Naive B cell (primary cell): ENCODE measurements at places on chromosomes 2 and 18. TPM values are rescaled to one million over a fixed set of nuclear protein-coding genes. Genes with fewer than 3 reads are reported as not detected.

The FBXO36 gene
- 0.76 TPM for polyA plus RNA-seq

GRCh38 chr2:239312081-239312511 is 88.7 kb downstream of the HDAC4 start:
- no peaks in the 10 kb centered on the region for H3K27me3 ChIP-seq
- no peak overlapping the region for H3K27ac ChIP-seq
- no peak overlapping the region for H3K4me3 ChIP-seq
- DNase-seq = no peak

The KCNS3 gene
- not detected for polyA plus RNA-seq

The KLHL30 gene
- not detected for polyA plus RNA-seq

GRCh38 chr18:76335859-76336640 is 159.0 kb downstream of the ZNF516 start:
- no peak overlapping the region for H3K4me3 ChIP-seq
- peaks cover 11% of the 10 kb centered on the region for H3K36me3 ChIP-seq
- H3K27me3 ChIP-seq = peaks cover 4% of the 10 kb centered on the region
- no peaks in the 10 kb centered on the region for H3K4me1 ChIP-seq
- DNase-seq = no peak

- no peak overlapping the region for H3K27ac ChIP-seq
- H3K4me1 ChIP-seq = peaks cover 11% of the 10 kb centered on the region
- DNase-seq = no peak
- no peak overlapping the region for H3K4me3 ChIP-seq
Measured at GRCh38 chr2:158782136-158782535, 13.0 kb upstream of the DAPL1 start.

GRCh38 chr2:231063347-231063746 is 6.7 kb downstream of the PSMD1 start:
- DNase-seq = no peak
- no peak overlapping the region for H3K27ac ChIP-seq
- H3K27me3 ChIP-seq = no peaks in the 10 kb centered on the region
- H3K4me1 ChIP-seq = peaks cover 20% of the 10 kb centered on the region

GRCh38 chr18:53657257-53657656 is 567.2 kb downstream of the MBD2 start:
- H3K4me3 ChIP-seq = no peak overlapping the region
- no peak for DNase-seq
- H3K4me1 ChIP-seq = no peaks in the 10 kb centered on the region
- no peaks in the 10 kb centered on the region for H3K36me3 ChIP-seq
- no peaks in the 10 kb centered on the region for H3K27me3 ChIP-seq

- DNase-seq = no peak
- no peak overlapping the region for H3K27ac ChIP-seq
- H3K27me3 ChIP-seq = no peaks in the 10 kb centered on the region
- no peaks in the 10 kb centered on the region for H3K36me3 ChIP-seq
- H3K4me3 ChIP-seq = no peak overlapping the region
Measured at GRCh38 chr2:42770288-42771131, 6.6 kb upstream of the OXER1 start.

DNA sequence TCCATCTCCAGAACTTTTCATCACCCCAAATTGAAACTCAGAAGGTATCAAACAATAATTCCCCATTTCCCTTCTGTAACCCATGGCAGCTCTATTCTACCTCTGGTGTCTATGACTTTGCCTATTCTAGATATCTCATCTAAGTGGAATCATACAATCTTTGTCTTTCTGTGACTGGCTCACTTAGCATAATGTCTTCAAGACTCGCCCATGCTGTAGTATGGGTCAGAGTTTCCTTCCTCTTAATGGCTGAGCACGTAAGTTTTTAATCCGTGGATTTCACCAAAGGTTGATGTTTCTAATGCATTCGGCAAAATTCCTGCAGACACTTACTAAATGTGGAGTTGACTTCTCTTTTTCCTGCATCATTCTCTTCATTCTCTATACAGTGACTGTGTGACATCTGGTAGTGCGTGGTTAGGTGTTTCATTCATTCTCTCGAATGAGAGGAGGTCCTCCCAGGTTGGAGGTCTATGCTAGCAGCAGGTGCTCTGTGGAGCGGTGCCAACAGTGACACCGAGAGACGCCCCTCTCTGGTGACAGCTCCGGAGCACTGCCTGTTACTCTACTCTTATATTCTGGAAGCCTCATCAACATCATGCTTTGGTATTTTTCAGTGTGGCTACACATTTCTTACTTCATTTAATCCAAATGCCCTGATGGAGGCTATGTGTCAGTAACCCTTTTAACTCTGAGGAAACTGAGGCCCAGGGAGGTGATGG is 50.1 kb downstream of the ATOH8 start:
- H3K4me1 ChIP-seq = no peaks in the 10 kb centered on the region
- no peaks in the 10 kb centered on the region for H3K36me3 ChIP-seq
- H3K27ac ChIP-seq = no peak overlapping the region

DNA sequence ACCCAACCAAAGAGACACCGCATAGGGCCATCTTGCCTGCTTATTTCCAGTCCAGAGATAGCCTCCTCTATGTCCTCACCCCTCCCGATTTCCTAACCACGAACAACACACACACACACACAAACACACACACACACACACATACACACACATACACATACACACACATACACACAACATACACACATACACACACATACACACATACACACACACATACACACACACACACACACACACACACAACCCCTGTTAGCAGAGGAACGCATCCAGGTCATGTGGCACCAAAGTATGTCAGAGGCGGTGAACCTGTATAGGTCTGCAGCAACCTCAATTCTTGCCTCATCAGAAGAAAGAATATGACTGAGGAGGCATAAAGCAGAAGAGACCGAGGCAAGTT is 18.5 kb upstream of the DNER start:
- H3K36me3 ChIP-seq = no peaks in the 10 kb centered on the region
- peak overlapping the region; percentile 70 for H3K27ac ChIP-seq
- no peaks in the 10 kb centered on the region for H3K4me1 ChIP-seq
- H3K4me3 ChIP-seq = no peak overlapping the region
- no peak for DNase-seq
- peaks cover 30% of the 10 kb centered on the region for H3K27me3 ChIP-seq

- H3K36me3 ChIP-seq = no peaks in the 10 kb centered on the region
- no peak overlapping the region for H3K27ac ChIP-seq
- no peaks in the 10 kb centered on the region for H3K27me3 ChIP-seq
- no peak overlapping the region for H3K4me3 ChIP-seq
- DNase-seq = no peak
Measured at GRCh38 chr18:58112174-58112573, 68.1 kb downstream of the NEDD4L start.

GRCh38 chr2:99863903-99864270 is 278.5 kb downstream of the AFF3 start:
- no peak overlapping the region for H3K27ac ChIP-seq
- no peak overlapping the region for H3K4me3 ChIP-seq
- no peaks in the 10 kb centered on the region for H3K27me3 ChIP-seq
- H3K4me1 ChIP-seq = peaks cover 89% of the 10 kb centered on the region

GRCh38 chr18:75406491-75407445 is 20.7 kb downstream of the SMIM21 start:
- no peak overlapping the region for H3K27ac ChIP-seq
- H3K36me3 ChIP-seq = no peaks in the 10 kb centered on the region
- H3K4me3 ChIP-seq = no peak overlapping the region
- no peak for DNase-seq

GRCh38 chr2:8586457-8587051 is 95.3 kb upstream of the ID2 start:
- H3K4me1 ChIP-seq = peaks cover 19% of the 10 kb centered on the region
- no peaks in the 10 kb centered on the region for H3K36me3 ChIP-seq
- peaks cover 51% of the 10 kb centered on the region for H3K27me3 ChIP-seq
- no peak overlapping the region for H3K27ac ChIP-seq

DNA sequence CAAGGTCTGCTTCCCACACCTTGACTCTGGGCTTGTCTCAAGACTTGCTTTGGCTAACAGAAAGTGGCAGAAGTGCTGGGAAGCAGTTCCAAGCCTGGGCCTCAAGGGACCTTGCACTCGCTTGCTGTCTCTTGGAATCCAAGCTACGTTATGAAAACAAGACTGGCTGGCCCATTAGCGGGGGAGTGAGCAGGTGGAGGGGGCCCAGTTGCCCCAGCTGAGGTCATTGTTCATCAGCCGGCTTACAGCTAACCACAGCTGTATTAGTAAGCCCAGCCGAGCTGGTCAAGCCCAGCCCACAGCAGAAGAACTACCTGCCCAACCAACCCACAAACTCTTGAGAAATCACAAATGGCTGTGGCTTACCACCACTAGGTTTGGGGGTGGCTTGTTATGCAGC is 63.1 kb downstream of the MARCO start:
- no peak overlapping the region for H3K27ac ChIP-seq
- H3K4me3 ChIP-seq = no peak overlapping the region
- H3K27me3 ChIP-seq = peaks cover 14% of the 10 kb centered on the region
- H3K36me3 ChIP-seq = no peaks in the 10 kb centered on the region
- no peak for DNase-seq

The CCDC85A gene
- polyA plus RNA-seq = not detected

DNA sequence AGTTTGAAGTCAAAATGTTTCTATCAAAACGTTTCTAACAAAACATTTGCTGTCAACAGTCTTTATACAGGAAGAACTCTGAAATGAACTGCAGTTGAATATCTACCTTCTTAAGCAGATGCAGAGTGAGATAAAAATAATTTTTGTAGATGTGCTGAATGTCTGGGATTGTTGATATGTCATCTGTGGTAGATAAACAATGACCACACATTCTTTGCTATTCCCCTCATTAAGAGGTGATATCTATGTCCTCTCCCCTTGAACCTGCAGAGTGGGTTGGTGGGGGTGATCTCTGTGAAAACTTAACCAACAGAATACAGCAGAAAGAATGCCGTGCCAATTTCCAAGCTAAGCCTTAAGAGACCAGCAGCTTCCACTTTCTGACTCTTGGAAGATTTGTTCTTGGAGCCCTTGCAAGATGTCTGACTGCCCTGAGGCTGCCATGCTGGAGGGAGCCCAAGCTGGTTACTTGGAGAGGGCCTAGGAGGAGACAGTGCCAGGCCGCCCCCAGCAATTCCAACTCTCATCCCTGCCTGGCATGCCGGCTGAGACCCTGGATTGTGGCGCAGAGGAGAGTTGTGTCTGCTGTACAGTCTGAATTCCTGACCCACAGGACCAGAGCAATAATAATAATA is 80.8 kb downstream of the COLEC12 start:
- H3K27me3 ChIP-seq = no peaks in the 10 kb centered on the region
- H3K4me1 ChIP-seq = no peaks in the 10 kb centered on the region
- no peaks in the 10 kb centered on the region for H3K36me3 ChIP-seq
- H3K27ac ChIP-seq = no peak overlapping the region

DNA sequence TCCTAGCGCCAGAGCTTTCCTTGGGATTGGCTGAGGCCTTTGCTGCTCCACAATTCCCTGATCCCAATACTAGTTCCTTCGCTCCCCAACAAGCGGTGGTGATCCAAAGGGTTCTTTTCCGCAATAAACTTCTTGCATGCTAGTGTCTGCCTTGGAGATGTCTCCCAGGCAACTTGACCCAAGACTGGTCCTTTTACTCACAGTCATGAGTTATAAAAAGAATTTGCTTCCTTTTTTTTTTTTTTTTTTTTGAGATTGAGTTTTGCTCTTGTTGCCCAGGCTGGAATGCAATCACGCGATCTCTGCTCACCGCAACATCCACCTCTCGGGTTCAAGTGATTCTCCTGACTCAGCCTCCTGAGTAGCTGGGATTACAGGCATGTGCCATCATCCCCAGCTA is 89.8 kb upstream of the SP3 start:
- H3K4me3 ChIP-seq = no peak overlapping the region
- no peak overlapping the region for H3K27ac ChIP-seq
- H3K36me3 ChIP-seq = peaks cover 20% of the 10 kb centered on the region
- DNase-seq = no peak
- peaks cover 4% of the 10 kb centered on the region for H3K4me1 ChIP-seq

The IL36RN gene
- not detected for polyA plus RNA-seq

- peaks cover 12% of the 10 kb centered on the region for H3K36me3 ChIP-seq
- H3K4me1 ChIP-seq = peaks cover 13% of the 10 kb centered on the region
- peak overlapping the region; percentile 97 for H3K27ac ChIP-seq
- DNase-seq = no peak
- no peaks in the 10 kb centered on the region for H3K27me3 ChIP-seq
Measured at GRCh38 chr2:190535586-190535985, 1.1 kb upstream of the NEMP2 start.

GRCh38 chr2:164847981-164848741 is 6.5 kb upstream of the COBLL1 start:
- no peaks in the 10 kb centered on the region for H3K27me3 ChIP-seq
- no peak overlapping the region for H3K27ac ChIP-seq
- DNase-seq = no peak
- no peaks in the 10 kb centered on the region for H3K36me3 ChIP-seq

DNA sequence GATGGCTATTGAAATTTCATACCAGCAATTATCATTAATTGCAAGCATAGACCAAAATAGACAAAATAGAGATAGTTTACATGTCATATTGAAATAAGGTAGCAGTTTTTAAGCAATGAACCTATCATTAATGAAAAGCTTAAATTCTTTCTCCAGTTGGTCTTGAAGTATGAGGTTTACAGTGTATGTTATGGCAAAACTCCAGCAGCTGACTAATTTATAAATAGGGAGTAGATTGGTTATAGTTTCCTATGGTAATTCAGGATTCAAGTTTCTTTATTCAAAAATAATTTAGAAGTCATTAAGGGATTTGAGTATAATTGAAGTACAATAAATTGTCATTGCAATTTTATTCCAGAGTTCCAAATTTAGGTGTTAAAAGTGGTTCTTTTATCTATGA is 69.6 kb upstream of the COL5A2 start:
- peaks cover 6% of the 10 kb centered on the region for H3K36me3 ChIP-seq
- H3K4me3 ChIP-seq = no peak overlapping the region
- no peaks in the 10 kb centered on the region for H3K27me3 ChIP-seq

- H3K36me3 ChIP-seq = peaks cover 41% of the 10 kb centered on the region
- H3K27ac ChIP-seq = no peak overlapping the region
- no peaks in the 10 kb centered on the region for H3K27me3 ChIP-seq
- no peaks in the 10 kb centered on the region for H3K4me1 ChIP-seq
- DNase-seq = no peak
Measured at GRCh38 chr2:171810422-171811244, 83.4 kb downstream of the SLC25A12 start.

The OR6B2 gene
- not detected for polyA plus RNA-seq

The CD8B gene
- polyA plus RNA-seq = 1.5 TPM

DNA sequence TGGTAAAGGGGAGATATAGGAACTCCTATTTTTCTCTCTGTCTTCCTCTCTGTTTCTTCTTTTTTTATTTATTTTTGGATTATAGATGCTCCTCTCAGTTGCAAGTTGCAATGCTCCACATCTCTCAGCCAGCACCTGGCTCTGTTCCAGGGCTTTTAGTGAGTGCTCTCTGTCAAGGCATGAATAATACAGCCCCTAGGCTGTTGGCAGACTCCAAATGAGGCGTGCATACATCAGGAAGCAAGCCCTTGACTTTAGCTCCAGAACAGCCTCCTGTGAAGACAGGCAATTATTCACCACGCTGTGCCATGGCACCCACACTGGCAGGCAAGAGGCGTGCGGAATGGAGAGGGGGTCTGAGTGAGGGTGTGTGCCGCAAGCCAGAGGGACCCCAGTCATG is 228.1 kb upstream of the PXDN start:
- no peak for DNase-seq

GRCh38 chr2:195482010-195482409 is 175.0 kb upstream of the SLC39A10 start:
- no peak overlapping the region for H3K27ac ChIP-seq
- peaks cover 19% of the 10 kb centered on the region for H3K4me1 ChIP-seq
- peaks cover 9% of the 10 kb centered on the region for H3K36me3 ChIP-seq
- no peaks in the 10 kb centered on the region for H3K27me3 ChIP-seq
- DNase-seq = no peak

The ACMSD gene
- not detected for polyA plus RNA-seq
